ENCODE measurements at places on chromosomes 1 and 21. TPM values are rescaled to one million over a fixed set of nuclear protein-coding genes. Genes with fewer than 3 reads are reported as not detected.

The THEMIS2 gene
- 2.0 TPM for total RNA-seq

- DNase-seq: no peak
Observed at GRCh38 chr1:65310078-65310587, 790 bp downstream of the DNAJC6 start.

GRCh38 chr1:95080446-95080845, 7.7 kb upstream of the ALG14 start:
- DNase-seq: no peak

DNA sequence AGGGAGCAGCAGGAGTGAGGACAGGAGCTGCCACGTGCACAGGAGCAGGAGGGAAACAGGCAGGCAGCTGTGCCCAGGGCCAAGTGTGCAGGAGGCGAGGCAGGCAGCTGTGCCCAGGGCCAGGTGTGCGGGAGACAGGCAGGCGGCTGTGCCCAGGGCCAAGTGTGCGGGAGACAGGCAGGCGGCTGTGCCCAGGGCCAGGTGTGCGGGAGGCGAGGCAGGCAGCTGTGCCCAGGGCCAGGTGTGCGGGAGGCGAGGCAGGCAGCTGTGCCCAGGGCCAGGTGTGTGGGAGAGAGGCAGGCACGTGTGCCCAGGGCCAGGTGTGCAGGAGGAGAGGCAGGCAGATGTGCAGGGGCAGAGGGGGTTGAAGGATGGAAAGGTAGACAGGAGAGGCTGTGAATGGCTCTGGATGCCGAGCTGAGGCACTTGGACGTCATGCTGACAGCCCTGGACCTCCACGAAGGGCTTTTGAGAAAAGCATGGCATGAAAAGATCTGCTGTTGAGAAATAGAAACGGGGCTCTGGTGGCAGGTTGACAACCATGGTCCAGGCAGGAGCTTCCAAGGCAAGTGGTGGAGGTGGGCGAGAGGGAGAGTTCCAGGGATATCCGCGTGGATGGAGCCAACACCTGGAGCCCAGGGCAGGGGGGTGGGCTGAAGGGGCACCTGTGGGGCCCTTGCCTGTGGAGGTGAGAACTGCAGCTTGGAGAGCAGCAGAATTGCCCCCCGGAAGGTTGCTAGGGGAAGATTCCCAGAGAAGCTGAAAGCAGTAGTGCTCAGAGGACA, 19.1 kb upstream of the NPHP4 start:
- no peak for DNase-seq

GRCh38 chr1:59146651-59147358, 150.1 kb upstream of the FGGY start:
- DNase-seq: no peak

- no peak for DNase-seq
Observed at GRCh38 chr1:214067853-214068703, 80.3 kb downstream of the PROX1 start.

The LGR6 gene
- not detected for total RNA-seq

GRCh38 chr1:64826991-64827390, 82.1 kb downstream of the RAVER2 start:
- peak; percentile 64 for DNase-seq

All from A673 (cell line).